ENCODE measurements at places on chromosomes 3 and 15.

- DNase-seq: no peak
These were observed 37.8 kb upstream of the LSAMP start for GRCh38 chr3:116483135-116483534.

DNA sequence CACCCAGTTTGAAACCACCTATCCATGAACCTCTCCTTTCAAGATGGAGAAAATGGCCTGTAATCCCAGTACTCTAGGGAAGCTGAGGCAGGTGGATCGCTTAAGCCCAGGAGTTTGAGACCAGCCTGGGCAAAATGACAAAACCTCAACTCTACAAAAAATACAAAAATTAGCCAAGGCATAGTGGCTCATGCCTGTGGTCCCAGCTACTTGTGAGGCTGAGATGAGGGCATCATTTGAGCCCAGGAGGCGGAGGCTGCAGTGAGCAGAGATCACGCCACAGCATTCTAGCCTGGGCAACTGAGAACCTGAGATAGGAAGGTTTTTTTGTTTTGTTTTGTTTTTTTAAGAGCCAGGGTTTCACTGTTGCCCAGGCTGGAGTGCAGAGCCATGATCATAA is 5.4 kb downstream of the TKT start:
- DNase-seq: no peak

GRCh38 chr3:32278714-32279113 is 40.2 kb downstream of the CMTM8 start:
- no peak for DNase-seq

GRCh38 chr3:135918600-135918999 is 46.9 kb upstream of the PPP2R3A start:
- DNase-seq: no peak

GRCh38 chr3:194198938-194199337 is 63.0 kb downstream of the HES1 start:
- no peak for DNase-seq

- no peak for DNase-seq
These were observed 52.3 kb downstream of the ABHD2 start for GRCh38 chr15:89140595-89140994.

- peak; percentile 53 for DNase-seq
These were observed 205.4 kb downstream of the PDZRN3 start for GRCh38 chr3:73419179-73419803.

DNA sequence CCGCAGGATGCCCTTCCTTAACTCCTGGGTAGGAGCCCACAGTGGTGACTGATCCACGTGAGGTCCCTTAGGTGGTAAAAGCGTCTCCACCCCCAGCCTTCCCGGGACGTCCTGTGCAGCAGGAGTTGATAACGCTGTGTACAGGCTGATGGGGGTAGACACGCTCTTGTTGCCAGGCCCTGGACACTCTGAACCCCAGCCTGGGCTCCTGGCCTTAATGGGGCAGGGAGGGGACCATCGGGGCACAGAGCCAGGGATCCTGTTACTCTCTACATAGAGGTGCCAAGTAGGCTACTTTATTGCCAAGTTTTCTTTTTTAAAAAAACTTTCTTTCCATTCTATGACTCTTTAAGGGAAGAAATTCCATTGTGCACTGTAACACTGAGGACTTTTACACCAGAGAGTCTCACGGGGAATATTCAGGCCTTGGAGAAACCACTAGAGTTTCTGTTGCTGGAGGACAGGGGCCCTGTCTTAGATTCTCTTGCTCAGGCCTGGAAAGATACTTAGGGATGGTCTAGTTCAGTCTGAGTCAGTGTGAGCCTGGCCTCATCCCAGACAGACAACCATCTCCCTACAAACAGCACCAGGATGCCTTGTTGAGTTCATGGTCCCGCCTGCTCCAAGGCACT is 104.3 kb upstream of the RNU6-1 start:
- no peak for DNase-seq

DNA sequence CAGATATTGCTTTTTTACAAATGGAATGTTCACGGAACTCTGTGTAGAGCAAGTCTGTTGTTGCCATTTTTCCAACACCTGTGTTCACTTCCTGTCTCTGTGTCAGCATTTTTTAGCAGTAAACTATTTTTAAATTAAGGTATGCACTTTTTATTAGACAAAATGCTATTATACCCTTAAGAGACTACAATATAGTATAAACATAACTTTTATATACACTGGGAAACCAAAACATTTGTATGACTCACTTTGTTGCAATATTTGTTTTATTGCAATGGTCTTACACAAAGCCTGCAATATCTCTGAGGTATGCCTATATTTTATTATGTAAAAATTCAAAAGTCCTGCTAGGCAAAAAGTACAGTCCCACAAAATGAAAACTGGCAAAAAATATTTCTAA is 39.8 kb upstream of the FGF7 start:
- no peak for DNase-seq

DNA sequence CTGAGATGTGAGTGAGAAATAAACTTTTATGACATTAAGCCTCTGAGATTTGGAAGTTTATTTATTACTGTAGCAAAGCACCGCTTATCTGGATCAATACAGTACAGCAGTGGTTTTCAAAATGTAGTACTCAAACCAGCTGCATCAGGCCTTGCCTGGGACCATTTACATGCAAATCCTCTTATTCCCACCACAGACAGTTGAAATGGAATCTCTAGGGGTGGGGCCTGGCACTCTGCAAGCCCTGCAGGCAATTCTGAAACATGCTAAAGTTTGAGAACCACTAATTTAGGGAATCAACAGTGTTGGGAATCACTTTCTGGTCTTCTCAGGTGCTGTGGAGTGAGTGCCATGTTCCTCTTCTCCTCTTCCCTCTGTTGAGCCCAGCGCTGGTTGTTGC is 77.8 kb upstream of the TAMM41 start:
- no peak for DNase-seq

GRCh38 chr15:58748040-58748851 is 1.3 kb downstream of the ADAM10 start:
- no peak for DNase-seq

DNA sequence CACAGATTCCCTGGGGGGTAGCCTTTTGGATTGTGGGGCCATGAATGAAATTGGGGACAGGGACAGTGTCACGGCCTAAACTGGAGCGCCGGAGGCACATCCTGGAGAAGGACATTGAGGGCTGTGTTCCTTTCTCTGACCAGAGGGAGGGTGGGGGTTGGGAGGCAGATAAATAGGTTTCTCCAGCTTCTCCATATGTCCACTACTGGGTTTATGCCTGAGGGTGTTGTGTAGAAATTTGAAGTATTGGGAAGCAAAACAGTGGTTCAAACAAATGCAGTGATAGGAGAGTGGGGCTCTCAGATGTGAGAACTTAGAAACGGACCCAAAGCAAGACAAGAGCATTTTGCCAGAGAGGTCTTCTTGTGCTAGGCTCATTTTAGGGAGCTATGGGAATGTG is 34.3 kb downstream of the TRIM71 start:
- no peak for DNase-seq

- peak; percentile 22 for DNase-seq
These were observed 248.9 kb upstream of the WNT5A start for GRCh38 chr3:55735976-55736375.

DNA sequence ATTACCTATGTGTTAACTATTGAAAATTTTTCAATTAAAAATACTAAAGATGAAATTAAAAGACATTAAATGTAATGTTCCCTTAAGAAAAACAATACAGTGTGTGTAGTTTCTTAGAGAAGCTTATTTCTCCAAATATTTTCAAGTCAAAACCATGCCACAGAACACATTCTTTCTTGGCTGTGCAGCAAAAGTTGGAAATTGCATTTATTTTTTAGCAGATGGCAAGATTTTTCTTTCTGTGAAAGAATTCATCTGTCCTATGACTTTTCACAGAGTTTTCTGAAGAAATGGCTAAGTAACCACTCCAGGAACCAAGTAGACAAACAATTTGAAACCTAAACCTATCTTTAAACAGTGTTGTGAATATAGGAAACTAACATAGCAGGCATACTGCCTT is 47.2 kb downstream of the IMPG2 start:
- DNase-seq: no peak

DNA sequence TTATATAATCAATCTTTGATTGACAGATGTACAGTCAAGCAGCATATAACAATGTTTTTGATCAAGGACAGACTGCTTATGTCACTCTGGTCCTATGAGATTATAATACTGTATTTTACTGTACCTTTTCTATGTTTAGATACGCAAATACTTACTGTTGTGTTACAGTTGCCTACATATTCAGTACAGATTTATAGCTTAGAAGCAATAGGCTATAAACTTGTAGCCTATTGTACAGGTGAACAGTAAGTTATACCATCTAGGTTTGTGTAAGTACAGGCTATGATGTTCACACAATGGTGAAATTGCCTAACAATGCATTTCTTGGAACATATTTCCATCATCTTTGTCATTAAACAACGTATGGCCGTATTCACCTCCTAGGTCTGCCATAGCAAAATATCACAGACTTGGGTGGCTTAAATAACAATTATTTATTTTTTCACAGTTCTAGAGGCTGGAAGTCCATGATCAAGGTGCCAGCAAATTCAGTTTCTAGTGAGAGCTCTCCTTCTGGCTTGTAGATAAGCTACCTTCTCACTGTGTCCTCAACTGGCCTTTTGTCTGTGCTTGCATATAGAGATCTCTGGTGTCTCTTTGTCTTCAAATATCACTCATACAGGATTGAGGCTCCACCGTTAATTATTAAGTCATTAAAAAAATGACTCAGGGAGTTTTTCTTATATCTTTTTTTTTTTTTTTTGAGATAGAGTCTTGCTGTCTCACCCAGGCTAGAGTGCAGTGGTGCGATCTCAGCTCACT is 89.1 kb downstream of the EBLN2 start:
- DNase-seq: no peak

DNA sequence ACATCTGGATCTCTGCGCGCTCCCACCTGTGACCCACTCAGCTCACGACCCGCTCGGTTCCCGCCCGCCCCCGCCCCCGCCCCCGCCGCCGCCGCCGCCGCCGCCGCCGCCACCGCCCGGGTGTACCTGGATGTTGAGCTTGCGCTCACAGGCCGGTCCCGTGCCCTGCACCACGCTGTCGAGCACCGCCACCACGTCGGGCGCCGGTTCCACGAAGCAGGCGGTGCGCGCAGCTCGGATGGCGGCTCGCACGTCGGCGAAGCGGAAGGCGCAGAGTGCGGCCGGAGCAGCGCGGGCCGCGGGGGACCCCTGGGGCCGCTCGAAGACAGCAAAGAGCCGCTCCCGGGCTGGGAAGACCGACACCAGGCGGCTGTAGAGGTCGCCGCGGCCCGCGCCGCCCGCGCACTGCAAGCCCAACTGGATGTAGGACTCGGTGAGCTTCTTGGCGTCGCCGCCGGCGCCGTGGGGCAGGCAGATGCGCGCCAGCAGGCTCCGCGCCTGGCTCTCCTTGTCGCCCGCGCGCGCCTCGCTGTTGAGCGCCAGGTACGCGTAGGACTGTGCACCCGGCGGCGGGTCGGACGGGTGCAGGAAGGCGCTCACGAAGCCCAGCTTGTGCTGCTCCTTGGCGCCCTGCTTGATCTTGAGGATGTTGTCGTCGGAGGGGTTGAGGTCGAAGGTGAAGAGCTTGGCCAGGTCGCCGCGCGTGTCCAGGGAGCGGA is 1.1 kb downstream of the PLXND1 start:
- peak; percentile 84 for DNase-seq

DNA sequence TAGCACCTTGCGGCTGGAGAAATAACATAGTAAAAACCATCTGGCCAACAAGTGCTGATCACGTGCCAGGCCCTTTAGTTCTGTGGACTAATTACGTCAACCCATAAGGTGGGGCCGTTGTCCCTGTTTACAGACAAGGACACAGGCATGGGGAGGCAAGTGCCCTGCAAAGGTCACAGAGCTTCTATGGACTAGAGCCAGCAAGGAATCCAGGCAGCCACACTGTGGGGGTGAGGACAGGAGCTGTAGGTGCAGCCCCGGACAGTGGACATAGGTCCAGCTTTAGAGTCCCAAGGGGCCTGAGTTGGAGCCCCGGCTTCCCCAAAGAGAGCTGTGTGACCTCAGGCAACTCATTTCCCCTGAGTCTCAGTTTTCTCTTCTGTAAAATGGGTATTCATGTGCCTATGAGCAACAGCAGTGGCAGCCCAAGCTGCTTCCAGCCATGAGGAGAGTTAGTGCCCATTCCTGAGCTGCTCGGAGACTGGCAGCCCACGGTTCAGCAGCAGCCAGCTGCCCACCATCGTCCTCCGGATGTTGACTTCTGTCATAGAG is 13.9 kb downstream of the CHST13 start:
- DNase-seq: no peak

DNA sequence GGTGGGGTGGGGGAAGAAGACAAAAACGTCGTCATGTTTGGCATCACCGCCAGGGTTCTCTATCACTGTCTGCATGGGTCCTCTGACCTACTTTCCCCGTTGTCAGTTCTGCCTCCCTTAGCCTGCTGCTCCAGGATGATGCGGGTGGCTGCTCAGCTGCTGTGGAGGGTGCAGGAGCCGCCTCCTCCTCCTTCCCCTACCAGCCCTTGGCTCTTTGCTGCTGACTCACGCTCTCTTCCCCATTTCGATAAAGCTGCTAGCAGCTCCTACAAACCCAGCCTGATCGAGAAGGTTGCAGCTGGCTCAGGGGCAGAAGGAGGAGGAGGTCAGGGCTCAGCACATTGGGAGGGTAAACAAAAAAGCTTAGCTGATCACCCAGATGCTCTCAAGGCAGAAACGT is 49.5 kb upstream of the SEC13 start:
- peak; percentile 59 for DNase-seq

- no peak for DNase-seq
These were observed 101.1 kb downstream of the CMSS1 start for GRCh38 chr3:99918715-99919114.

- DNase-seq: no peak
These were observed 478.9 kb upstream of the GOLIM4 start for GRCh38 chr3:168574455-168575158.

GRCh38 chr3:190497811-190498210 is 16.1 kb upstream of the IL1RAP start:
- DNase-seq: peak; percentile 41

DNA sequence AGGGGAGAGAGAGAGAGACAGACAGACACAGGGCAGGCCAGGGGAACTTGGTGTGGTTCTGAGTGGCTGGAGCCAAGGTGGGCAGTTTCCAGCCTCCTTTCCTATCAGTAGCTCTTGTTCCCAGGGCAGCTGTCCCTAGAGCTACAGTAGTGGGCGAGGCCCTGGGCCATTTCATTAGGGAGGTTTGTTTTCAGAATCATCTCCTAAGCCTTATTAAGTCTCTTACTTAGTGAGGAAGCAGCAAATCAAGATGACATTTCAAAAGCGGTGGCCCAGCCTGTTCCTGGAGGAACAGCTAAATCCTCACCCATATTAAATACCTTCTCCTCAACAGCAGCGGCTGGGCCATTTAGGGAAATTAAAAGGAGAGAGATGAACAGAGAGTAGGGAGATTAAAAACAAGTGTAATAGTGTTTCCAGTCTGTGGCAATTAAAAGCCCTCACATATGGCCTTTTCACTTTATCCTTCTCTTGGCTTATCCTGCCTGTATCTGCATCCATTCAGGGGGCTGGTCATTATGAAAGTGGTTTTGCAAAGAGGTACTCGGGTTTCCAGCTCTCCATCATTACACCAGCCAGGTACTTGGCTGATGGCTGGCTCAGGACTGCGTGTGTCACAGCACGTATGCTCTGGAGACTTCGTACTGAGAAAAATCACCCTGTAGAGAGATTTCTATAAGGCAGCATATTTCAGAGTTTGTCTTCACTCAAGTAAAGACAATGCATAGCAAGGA is 91.9 kb upstream of the PRR23C start:
- DNase-seq: no peak

- DNase-seq: peak; percentile 61
These were observed 78.3 kb upstream of the CDIN1 start for GRCh38 chr15:36501063-36501678.
